NCI-H446 (cell line): ENCODE measurements at places on chromosomes 7 and 10.

DNA sequence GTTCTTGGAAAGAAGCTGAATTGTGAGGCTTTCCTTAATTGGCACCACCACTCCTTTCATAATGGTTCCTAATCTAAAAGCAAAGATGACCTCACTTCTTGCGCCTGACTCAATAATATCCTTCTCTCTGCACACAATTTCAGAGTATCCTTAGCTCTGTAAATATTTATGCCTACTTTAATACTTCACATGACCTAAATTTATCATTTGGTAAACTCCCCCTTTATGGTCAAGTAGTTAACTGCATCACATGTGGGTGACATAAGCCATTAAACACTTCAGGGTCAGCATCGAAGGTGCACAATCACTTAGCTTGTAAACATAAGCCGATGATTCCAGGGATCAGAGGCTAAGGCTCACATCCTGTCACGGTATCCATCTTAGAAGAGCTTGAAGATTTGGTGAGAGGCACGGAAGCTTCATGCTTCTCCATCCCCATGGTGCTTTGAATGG, 7.3 kb upstream of the RHOBTB1 start:
- no peak for DNase-seq

GRCh38 chr7:152076324-152076821, 50.9 kb downstream of the GALNT11 start:
- DNase-seq, result no peak

GRCh38 chr7:133987582-133987981, 139.6 kb upstream of the LRGUK start:
- DNase-seq, result no peak

- no peak for DNase-seq
Measured at GRCh38 chr7:17013204-17013603, 131.4 kb upstream of the AGR3 start.

DNA sequence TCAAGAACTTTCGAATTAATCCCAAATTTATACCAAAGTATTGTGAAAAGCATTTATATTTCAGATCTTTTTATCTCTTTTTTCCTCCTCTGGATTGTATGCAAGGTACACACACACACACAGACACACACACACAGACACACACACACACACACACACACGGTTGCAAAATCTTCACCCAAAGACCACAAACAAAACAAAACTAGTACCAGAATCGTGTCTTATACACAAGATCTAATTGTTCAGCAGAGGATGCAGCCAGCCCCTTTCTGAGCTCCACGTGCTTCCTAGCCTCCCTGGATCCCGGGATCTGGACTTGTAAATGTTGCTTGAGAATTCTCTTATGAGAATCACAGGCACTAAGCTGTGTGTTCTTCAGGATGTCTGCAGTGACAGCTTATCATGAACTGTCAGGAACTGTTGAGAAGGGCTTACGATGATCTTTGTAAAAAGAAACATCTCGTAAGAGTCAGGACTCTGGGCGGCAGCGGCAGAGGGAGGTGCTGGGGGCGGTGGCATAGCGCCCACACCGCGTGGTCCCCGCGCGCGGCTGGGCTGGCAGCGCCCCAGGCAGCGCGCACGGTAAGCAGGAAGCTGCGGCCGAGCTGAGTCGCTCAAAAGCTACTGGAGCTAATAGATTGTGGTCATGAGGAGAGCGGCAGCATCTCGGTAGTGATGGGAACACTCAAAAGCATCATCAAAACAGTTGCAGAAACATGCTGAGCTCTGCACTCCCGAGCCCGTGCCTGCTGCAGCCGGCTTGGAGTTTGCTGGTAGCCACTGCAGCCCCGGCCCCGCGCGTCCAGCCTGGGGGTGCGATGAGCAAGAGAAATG, 277.6 kb downstream of the GATA3 start:
- no peak for DNase-seq

GRCh38 chr10:35612385-35613106, 7.4 kb downstream of the GJD4 start:
- DNase-seq, result no peak

- DNase-seq, result no peak
Measured at GRCh38 chr7:68478326-68478725, 1119.9 kb upstream of the AUTS2 start.

- DNase-seq, result no peak
Measured at GRCh38 chr7:2325162-2325561, 10.9 kb upstream of the SNX8 start.

DNA sequence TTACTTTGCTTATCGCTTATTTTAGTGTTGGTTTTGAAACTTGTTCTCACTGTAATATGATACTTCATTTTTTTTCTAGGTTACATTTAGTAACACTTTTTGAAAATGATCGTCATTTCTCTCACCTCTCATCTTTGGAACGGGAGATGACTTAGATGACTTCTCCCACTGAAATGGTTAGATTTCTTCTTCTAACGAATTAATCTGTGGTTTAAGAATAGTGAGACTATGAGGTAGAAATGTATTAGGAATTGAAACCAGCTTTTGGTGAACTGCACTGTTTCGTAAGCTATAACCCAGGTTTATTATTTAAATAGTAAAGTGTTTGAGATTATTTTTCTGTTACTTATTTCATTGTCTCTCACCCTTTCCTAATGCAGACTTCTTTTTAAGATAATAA, 93.7 kb downstream of the PRR15 start:
- DNase-seq, result no peak

DNA sequence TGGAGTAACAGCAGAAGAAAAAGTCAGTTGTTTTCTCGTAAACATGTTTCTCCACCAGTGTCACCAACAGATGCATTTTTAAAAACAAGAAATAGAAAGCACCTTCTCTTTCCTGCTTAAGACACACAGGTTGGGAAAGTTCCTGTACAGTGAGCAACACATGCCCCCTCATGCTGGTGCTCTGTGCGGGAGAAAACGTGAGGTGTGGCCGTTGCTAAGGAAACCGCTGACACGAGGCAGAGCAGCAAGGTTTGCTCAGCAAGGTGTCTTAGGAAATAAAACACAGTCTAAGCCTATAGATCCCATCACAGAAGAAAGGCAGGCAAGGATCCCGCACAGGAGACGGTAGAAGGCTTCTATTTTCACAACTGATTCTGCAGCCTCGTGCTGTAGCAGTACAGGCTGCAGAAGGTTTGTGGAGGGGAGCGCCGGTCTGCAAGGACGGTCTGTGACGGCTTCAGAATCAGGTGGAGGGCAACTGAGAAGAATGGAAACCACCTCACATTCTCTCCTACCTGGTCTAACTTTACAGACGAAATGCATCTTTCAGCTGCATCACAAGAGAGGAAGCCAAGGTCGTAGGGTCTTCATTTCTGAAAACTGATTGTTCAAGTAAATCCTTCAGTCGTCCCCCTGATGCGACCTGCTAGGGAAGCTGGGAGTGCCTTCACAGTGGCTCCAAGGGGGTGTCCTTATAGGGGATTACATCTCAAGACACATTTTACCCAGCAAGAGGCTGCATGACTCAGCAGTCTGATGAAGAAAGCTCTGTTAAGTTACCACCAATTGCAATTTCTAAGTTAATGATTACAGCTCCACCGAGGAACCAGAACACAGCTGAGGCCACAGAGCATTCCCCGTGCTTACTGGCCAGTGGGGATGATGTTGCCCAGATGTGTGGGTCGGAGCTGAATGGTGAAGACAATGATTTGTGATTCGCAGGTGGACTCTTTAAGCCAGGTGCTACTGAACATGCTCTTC, 150.7 kb upstream of the KLF14 start:
- no peak for DNase-seq

GRCh38 chr7:141456298-141456697, 94.9 kb upstream of the AGK start:
- DNase-seq, result no peak

GRCh38 chr10:77377034-77377433, 260.6 kb downstream of the KCNMA1 start:
- no peak for DNase-seq

- DNase-seq, result no peak
Measured at GRCh38 chr7:125681508-125681907, 751.9 kb upstream of the POT1 start.

GRCh38 chr7:2034291-2035201, 198.2 kb downstream of the MAD1L1 start:
- no peak for DNase-seq

DNA sequence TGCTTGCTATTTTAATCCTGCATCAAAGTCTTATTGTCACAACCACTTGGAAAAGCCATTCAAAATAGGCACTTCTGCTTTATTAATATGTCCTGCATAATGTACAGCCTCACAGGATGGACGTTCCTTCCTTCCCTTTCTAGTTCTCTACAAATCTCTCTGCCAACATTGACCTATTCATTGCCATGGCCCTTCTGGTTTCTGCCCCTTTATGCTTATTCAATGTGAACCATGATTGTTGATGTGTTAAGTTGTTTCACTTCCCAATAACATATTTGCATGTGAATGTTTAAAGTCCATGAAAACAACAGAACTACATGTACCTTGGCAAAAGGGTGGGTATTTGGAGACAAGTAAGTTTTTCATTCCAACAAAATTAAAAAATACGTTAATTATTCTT, 45.7 kb downstream of the COL28A1 start:
- DNase-seq, result no peak

GRCh38 chr10:60099998-60100747, 193.8 kb upstream of the CCDC6 start:
- DNase-seq, result peak; percentile 16

DNA sequence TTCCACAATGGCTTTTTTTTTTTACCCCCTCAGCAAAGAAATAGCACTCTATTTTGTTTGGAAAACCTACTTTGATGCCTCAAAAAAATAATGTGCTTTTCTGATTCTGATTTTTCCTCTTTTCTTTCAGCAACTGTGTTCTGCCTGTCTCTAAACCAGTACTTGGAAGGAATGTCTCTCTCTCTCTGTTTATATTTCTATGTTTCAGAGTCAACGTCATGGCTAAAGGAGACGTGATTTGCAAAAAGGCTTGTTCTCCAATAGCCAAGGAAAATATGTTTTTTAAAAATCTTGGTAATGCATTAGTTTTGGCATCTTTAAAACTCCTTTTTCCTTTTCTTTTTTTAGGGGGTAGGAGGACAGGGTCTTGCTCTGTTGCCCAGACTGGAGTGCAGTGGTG, 56.0 kb upstream of the SDK1 start:
- DNase-seq, result no peak

DNA sequence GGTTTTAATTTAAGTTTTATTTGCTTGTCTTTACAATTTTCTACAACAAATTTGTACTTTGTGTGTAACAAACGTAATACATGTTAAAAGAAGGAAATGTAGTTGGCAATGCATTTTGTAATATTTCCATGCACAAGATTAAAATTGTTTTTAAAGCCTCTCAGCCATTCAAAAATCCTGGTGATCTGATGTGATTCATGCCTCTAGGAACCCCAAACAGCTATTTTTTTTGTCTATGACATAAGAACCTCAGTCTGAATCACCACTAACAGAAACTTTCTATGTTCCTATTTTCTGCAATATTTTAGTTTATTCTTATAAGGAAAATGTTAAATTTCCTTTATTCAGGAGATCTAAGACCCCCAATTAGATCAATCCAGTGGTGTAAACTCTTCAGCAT, 183.1 kb upstream of the YAE1 start:
- no peak for DNase-seq

DNA sequence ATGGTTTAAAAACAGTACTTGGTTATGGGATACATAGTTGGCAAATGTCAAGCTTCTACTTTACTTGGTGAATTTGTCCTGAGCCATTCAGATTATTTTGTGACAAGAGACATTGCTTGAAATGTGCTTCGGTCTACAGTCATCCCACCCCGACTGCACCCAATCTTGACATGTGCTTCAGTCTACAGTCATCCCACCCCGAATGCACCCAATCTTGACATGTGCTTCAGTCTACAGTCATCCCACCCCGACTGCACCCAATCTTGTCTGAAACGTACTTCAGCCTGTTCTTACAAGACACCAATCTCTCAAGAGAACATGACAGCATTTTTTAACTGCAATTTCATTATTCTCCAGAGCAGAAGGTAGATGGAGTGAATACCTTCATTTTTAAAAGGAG, 47.8 kb downstream of the PRKCQ start:
- no peak for DNase-seq

GRCh38 chr7:19610194-19610943, 98.5 kb downstream of the POLR1F start:
- peak; percentile 21 for DNase-seq

DNA sequence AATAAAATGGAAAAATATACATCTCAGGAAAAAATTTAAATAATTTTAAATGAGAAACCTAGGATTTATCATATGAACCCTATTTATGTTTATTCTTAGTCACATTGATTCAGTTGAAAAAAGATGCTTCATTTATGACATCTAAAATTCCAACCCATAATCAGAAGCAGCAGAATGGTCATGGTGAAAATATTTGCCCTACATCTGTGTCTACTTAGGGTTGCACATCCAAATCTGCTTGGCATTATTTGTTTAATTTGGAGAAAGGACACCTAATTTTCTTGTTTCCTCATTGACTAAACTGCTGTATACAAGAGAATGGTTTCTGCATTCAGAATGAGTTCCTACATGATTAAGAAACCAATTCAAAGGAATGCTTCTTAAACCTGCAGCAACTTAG, 72.9 kb upstream of the SKAP2 start:
- no peak for DNase-seq

DNA sequence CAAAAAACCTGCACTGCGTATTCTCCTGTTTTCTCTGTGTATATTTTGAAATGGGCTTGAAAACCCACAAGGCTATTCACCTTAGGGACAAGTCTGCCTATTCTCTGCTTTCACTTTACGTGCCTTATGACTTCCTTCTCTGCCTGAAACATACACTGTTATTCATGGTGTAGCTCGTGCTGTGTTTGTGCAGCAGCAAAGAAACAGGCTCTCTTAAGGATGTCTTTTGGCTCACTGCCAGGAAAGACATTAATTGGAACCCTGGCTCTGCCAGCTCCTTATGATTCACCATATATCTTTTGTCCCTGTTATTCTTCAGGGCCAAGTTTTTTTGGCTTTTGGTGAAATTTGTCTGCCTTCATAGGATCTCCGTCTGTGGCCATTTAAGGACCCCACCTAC, 92.4 kb downstream of the TMEM106B start:
- peak; percentile 97 for DNase-seq

GRCh38 chr7:43619213-43620012, 36.5 kb downstream of the STK17A start:
- DNase-seq, result no peak

DNA sequence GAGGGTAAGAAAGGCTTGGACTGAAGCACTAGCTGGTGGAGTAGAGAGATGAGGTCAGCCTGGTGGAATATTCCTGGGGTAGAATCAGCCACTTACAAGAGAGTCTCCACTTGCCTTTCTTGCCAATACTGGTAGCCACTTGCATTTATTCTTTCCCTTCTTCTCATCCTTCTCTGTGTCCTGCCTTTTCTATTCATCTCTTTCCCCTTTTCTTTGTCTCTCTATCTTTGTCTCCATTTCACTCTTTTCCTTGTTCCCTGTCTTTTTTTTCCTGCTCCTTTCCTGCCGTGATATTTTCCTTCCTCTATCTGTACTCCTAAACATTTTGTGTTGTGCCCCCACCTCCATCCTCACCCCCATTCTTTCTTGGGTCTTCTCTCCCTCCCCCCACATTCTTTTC, 214.3 kb downstream of the LRMDA start:
- no peak for DNase-seq

- no peak for DNase-seq
Measured at GRCh38 chr10:124640056-124640455, 104.1 kb downstream of the FAM53B start.
